ENCODE measurements at places on chromosomes 4 and X.

DNA sequence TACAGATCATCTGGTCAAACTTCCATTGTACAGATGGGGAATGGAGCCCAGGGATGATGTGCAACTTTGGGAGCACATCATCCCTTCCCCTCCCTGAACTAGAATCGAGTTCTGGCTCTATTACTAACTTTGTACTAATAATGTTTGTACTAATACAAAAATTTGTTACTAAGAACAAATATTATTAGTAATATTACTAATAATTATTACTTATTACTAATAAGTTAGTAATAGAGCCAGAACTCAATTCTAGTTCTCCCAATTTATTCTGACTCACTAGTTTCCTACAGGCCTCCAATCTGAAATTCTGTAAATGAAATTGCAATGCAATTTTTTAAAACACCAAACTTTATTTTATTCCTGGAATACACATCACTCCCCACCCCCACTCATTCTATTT, 47.9 kb upstream of the CD40LG start:
- DNase-seq: no peak

- DNase-seq: no peak
These were observed at the start of gene SOWAHB for GRCh38 chr4:76897536-76898384. Gene SOWAHB, minus strand, starts transcription at chr4:76898144. Its CDS starts 295 bp downstream, at chr4:76897849.

- no peak for DNase-seq
These were observed 514.8 kb upstream of the TENM3 start for GRCh38 chr4:181728305-181728966.

DNA sequence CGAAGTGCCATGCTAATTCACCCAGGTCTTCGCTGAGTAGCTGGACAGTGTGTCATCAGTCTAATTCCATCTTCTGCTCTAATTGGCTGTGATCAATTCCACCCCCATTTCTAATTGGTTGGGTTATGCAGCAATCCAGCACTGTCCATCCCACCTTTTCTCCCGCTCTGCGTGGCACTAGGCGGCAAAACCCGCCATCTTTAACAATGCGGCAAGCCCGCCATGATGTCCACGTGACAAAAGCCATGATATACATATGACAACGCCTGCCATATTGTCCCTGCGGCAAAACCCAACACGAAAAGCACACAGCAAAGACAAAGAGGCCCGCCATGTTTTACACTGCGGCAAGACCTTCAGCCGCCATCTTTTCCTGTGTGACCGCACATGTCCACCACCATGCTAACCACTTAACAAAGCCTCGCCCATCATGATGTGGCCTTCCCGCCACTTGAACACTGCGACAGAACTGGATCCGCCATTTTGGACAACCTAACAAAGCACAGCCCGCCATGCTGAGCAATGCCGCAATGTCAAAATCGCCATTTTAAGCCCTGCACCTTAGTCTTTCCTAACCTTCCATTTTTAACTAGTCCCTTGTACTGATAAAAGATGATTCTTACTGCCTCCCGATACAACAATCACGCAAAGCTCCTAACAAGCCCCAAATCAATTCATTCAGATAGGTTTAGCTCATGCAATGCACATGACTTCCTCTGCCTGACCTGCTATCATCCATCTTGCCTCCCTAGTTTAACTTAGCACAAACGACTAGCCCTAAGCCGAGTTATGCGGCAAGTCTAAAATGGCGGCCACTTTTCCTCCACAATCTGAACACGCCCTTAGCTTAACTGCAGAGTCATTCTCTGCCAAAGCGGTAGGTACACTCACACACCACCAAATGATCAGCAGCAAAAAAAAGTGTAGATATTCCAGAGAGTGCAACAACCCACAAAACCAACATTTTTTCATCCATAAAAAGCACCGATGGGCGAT, 288.3 kb downstream of the CHIC1 start:
- DNase-seq: no peak

GRCh38 chr4:112916868-112917267, 132.6 kb upstream of the ANK2 start:
- peak; percentile 85 for DNase-seq

GRCh38 chr4:44725726-44726037, 674 bp downstream of the GNPDA2 start:
- peak; percentile 9 for DNase-seq

GRCh38 chr4:169309326-169309967, 38.7 kb upstream of the SH3RF1 start:
- DNase-seq: no peak

DNA sequence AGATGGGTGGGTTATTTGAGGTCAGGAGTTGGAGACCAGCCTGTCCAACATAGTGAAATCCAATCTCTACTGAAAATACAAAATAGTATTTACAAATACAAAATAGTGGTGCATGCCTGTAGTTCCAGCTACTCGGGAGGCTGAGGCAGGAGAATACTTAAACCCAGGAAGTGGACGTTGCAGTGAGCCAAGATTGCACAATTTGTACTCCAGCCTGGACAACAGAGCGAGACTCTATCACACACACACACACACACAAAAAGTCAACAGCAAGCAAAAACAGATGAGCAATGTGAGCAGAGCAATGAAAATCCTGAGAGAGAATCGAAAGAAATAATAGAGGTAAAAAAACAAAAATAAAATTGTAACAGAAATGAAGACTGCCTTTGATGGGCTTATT, 168.8 kb downstream of the PCDH18 start:
- DNase-seq: no peak

GRCh38 chr4:129327637-129328036, 231.7 kb downstream of the C4orf33 start:
- no peak for DNase-seq

- DNase-seq: peak; percentile 32
These were observed at the start of gene STOX2 for GRCh38 chr4:183905081-183905592. Gene STOX2, plus strand, starts transcription at chr4:183905307. Its CDS starts 1,484 bp downstream, at chr4:183906791.

DNA sequence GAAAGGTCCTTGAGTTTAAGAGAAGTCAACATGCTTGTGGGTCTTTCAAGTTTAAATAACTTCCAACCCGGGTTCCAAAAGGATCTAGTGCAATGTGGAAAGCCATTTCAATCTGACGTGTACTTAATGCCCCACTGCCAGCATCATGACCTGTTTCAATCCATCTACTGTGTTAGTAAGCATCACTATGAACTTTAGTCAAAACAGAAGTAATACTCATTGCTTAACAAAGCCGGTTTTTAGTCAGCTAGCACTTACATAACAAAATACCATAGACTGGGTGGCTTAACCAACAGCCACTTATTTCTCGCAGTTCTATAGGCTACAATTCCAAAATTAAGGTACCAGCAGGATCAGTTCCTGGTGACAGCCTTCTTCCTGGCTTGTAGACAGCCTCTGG, 677.5 kb downstream of the DMD start:
- DNase-seq: no peak

DNA sequence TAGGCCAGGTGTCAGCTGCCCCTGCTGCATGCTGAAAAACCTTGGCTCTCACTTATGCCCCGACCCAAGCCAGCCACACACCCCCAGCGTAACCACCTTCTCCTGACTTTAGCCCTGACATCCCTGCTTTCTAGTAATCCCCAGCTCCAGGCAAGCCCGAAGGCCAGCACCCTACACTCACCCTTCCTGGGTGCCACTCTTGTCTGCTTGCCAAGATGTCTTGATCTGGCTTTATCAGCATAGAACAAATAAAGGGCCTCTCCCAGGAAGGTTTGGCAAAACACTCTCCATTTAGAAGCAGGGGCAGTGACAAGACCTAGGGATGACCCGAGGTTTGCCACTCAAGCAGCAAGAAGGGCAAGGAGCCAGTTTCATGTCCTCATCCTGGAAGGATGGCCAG, 6.8 kb upstream of the MAP9 start:
- no peak for DNase-seq

- no peak for DNase-seq
These were observed 627.4 kb upstream of the BOD1L1 start for GRCh38 chr4:14254926-14255325.

- DNase-seq: no peak
These were observed 131.8 kb downstream of the AFF1 start for GRCh38 chr4:87066403-87067123.

- DNase-seq: no peak
These were observed 840.3 kb upstream of the ADGRL3 start for GRCh38 chr4:60359746-60360367.

DNA sequence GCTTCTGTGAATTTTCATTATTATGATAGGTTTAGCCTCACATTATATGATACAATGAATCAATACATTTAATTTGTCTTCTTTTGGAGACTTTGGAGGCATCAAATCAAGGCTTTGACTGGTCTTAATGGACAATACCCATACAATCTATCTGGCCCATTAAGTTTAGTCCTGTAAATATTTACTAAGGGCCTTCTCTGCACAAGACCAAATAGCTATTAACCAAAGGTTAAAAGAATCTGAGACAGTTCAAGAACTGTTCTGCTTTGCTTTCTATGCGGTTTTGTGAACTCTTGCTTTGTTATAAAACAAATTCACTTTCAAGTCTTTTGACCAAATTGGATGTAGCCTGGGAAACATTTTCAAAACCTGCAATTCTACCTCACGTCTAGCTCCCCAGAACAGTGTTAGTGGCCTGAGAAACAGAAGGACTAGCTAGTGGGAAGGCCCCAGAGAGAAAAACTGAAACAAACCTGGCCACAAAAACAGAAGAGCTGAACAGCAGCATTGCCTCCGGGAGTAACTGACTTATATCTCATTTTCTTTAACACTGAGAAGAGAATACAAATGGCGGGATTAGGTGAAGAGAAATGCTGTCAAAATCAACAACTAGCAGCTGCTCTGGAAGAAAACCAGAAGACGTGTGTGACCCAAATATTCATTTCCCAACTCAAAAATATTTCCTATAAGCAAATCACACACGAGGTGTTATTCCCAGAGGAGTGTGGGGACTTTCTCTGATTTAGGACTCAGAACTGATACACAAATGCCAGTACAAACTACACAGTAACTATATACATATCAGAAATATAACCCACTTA, 548 bp downstream of the TLR1 start:
- no peak for DNase-seq

DNA sequence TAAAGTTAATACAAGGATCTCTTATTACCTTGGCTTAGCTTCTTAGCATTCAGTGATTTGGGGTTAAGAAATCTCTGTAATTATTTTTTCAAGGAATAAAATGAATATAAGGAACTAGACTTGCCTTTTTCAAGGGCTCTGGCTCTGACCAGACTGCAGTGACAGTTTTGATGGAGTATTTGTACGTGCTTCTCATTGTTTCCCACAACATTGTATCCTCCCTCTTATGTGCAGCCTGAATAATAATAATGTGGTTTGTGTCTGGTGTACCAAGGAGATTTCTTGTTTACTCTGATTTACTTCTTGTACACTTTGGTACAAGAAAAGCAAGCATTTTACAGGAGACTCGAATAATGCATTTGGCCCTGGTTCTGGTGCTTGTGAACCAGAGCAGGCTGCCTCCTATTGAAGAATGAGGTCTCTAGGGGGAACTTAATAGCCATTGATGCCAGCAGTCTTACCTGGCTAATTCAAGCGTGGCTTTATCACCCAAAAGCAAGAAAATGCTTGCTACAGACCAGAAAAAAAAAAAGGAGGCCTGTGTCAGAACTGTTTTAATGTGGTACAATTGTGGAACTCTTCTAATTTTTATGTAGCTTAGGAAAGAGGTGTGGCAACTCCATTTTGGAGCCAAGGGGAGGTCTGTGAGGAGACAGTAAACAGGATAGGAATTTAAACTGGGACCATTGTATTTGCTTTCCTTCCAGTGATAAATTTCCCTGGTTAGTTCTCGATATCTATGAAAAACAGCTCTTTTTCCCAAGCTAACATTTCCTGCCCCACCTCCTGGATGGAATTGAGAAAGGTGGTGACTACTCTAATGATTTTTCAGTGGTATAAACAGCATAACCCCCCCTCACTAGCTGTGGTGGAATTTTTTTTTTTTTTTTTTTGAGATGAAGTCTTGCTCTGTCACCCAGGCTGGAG, 5.6 kb downstream of the OTC start:
- no peak for DNase-seq

DNA sequence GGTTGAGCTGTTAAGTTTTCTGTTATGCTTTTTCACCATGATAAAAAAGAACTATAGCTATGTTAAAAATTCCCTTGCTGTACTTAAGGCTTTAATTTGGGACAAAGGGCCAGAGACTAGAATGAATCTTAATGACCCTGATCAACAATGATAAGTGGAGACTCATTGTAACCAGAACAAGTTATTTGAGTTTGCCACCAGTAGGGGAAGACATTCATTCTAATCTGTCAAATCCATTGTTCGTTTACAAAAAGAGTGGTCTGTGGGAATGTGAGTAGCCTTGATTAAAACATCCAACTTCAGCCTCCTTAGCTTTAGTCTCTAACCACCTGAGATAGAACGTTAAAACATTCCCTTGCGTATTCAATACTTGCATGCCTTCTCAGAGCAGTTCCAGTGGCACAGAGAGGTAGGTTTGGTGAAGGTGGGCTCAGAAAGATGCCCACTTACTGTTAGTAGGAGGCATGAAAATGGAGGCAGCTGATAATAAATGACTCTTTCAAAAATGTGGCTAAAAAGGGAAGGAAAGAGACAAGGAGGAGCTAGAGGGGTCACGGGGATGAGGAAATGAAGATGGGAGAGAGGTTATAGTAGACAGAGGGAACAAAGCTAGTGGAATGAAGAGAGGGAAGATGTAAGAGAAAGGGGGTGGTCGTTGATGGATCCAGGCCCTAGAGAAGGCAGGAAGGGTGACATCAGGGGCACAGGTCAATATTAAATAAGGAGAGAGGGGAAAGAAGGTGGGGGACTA, 66.2 kb downstream of the EGF start:
- DNase-seq: peak; percentile 18

DNA sequence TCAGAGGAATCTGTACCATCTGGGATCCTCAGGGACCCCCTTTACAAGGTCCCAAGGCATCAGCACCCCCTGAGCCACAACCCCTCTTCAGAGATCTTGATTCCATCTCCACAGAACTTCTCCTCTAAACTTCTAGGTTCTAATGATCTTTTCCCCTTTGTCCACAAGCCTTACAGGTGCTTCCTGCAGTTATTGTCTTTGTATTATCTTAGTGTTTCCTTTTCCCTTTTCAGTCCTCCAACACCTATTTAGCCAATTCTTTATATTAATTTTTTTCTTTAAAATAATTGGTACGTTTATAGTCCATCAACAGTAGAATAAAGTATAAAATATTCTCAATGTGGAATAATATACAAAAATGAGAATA, 35.2 kb upstream of the FAM241A start:
- no peak for DNase-seq

GRCh38 chr4:83250687-83251446, 33.7 kb downstream of the COQ2 start:
- DNase-seq: peak; percentile 70

DNA sequence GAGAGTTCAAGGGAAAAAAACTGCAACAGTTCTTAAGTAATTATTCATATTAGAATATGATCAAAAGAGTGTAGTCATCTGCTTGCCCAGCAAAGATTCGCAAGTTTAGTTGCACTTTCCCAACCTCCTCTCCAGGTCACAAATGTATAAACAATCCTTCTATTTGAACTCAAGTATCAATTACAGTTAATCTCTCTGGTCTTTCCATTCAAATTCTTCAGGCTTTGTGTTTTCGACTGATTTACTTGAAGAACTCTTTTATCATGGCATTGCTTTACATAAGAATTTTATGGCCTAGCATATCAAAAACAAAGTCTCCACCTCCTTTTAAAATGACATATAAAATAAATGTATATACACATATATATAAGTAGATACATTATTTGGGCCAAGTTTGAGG, 1009.6 kb upstream of the DIAPH2 start:
- DNase-seq: no peak
